ENCODE measurements at places on chromosomes 1 and 21.

GRCh38 chr21:41317458-41317857 lies 857 bp downstream of the FAM3B start:
- no peak for DNase-seq

DNA sequence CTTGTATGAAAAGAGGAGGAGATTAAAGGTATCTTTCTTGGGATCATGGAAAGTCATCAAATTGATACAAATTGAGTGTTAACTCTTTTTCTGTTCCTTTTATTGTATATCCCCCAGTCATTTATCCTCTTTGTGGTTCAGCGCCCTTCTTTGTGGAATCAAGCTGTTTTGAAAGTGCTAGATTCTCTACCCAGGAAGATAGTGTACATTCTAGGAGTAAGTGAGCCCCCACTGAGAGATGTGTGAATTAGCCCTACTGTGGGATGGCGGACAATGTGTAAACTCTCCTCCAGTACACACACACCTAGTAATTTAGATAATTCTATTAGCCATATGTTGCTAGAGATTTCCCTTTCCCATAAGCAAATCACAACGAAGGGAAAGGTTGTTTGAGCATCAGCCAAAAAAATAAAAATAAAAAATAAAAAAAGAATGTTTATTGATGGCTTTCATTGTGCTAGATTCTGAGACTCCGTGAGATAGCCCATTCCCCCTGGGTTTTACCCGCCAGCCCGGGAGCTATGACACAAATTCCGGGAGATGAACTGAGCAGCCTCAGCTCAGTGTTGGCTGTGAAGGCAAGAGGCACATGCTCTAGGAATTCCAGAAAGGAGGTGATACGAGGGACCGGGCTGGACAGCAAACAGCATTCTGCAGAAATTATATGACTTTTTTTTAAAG lies 378.4 kb upstream of the RUNX1 start:
- no peak for DNase-seq

DNA sequence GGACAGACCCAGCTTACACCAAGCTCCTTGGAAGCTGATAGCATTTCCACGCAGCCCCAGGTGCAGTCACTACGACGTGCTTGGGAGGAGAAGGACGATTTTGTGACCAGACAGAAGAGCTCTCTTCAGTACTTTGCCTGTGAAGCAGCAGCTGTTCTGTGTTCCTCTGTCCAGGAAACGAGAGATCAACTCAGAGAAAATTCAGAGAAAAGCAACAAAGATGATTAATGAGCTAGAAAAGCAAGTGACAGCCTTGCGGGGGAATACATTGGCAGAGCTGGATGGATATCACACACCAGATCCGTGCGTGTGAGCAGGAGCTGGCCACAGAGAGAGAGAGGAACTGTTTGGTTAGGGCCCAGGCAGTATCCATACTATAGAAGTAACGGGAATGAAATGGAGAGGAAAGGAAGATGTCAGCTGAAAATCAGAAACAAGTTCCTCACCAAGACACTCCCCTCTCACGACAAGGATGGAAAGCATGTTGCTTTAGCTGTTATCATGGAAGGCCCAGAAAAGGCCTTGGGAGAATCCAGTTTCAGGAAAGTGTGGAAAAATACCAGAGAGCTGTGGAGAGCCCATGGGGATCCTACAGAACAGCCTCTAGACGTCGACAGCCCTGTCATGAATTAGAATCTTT lies 106.2 kb downstream of the TOMM20 start:
- no peak for DNase-seq

GRCh38 chr1:19460535-19461219 lies 24.7 kb downstream of the CAPZB start:
- DNase-seq, result no peak
